ENCODE measurements at places on chromosomes 6 and 20.
A peak's percentile ranks its signal among the peaks of the same experiment; 100 is the strongest.

DNA sequence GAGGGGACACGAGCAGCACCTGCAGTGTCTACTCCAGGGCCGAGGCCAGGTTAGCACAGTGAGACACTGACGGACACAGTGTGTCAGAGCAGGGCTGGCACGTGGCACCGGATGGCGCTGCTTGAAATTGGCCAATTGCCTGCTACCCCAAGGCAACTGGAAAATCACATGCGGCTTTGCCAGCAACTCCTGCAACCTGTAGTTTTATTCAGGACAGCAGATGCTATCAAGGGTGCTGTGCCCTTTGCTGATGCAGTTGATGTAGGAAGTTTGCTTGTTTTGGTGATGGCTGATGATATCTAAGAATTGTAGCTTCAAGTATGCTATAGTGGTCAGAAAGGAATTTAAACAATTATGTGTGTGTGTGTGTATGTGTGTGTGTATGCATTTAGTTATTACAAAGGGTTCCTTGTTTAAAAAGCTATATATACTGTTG, 25.9 kb downstream of the RIN2 start:
- no peak for DNase-seq

- no peak for DNase-seq
These were observed 78.1 kb upstream of the FLRT3 start for GRCh38 chr20:14415467-14415866.

GRCh38 chr6:110239526-110240274, 59.5 kb downstream of the CDC40 start:
- no peak for DNase-seq

- no peak for DNase-seq
These were observed 28.3 kb downstream of the SMPDL3A start for GRCh38 chr6:122817358-122817757.

GRCh38 chr6:46530896-46531295, 39.6 kb upstream of the RCAN2 start:
- no peak for DNase-seq

- peak; percentile 22 for DNase-seq
These were observed 1.3 kb downstream of the EPHA7 start for GRCh38 chr6:93418033-93418407.

DNA sequence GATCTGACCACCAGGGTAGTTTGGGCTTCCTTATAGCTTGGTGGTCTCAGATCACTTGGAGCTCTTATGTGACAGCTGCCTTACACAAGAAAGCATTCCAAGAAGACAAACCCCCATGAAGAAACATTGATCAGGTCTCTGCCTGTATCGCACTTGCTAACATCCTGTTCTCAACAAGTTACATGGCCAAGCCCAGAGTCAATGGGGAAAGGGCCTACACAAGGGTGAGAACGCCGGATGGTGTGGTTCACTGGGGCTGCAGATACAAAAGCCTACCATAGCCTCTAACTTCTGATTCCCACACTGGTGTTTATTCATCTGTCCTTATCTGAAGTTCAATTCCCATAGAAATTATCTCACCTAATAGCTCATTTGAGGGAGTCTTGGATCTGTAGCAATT, 235.5 kb downstream of the SYNDIG1 start:
- no peak for DNase-seq
